ENCODE measurements at places on chromosomes 13 and 19.

- no peak for DNase-seq
Measured at GRCh38 chr19:50628146-50628545, 11.5 kb downstream of the SYT3 start.

GRCh38 chr19:55300886-55301458 lies 17.2 kb downstream of the BRSK1 start:
- DNase-seq, result no peak

DNA sequence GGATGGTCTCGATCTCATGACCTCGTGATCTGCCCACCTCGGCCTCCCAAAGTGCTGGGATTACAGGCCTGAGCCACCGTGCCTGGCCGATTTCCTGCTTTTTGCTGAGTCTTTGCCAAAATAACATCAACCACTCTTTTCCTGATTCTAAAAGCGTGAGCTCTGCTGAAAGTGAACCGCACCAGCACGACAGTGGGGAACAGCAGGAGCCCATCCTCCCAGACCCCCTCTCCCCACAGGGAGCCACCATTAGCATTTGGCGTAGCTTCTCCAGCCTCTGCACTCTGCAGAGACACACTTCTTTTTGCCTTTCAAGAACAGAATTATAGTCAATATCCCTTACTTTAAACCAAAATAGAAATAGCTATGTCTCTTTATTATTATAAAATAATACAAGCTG lies 41.3 kb downstream of the MYH14 start:
- DNase-seq, result no peak

GRCh38 chr19:41554907-41555306 lies 21.1 kb upstream of the CEACAM21 start:
- DNase-seq, result no peak

DNA sequence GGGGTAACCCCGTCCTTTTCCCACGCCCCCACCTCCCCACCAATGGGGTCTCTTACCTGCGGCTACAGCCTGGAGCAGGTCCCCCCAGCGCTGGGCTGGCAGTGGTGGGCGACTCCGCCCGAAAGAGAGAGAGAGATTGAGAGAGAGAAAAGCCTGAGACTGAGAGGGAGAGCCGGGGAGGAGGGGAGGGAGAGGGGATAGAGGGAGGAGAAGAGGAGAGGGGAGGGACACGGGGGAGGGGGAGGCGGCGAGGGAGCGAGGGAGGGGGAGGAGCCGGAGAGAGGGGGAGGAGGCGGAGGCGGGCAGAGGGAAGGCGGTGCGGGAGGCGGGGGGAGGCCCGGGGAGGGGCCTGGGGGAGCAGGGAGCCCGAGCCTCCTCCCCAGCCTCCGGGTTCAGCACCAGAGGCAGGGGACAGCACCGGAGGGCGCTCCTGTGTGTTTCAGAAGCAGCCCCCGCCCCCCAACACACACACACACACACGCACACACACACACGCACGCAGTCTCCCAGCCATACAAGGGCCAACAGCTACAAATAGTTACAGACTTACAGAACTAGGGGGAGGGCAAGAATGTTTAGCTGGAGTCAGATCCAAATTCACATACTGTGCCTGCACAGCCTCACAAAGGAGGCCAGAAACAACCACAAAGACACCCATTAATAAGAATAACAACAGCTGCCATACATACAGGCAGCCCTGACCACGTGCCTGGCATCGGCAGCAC lies at the start of gene SLC8A2:
TSS of gene SLC8A2 (minus strand) at position 161 of the 725 bp plus-strand sequence. CDS start 5,490 bp downstream, outside the sequence.
- DNase-seq, result no peak

GRCh38 chr13:107456431-107456830 lies 758.9 kb downstream of the LIG4 start:
- DNase-seq, result no peak

DNA sequence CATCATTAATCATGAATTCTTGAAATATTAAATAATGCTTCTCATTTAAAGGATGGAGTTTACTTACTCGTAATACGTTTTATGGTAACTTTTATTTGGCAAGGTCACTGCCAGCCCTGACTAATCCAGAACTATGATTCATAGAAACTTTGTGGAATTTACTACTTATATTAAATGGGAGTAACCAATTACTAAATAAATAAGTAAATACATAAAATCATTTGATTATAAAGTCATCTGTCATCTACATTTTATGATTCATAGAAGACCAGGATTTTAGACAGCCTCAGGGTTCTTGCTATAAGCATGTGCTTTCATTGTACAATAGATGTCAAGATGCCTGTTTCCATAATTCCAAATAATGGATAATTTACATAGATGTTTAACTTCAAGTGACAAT lies 611.1 kb downstream of the TBC1D4 start:
- no peak for DNase-seq
